ENCODE measurements at places on chromosomes 4 and X. TPM values are rescaled to one million over a fixed set of nuclear protein-coding genes. Genes with fewer than 3 reads are reported as not detected.

Gene TCEANC
- total RNA-seq, result 7.0 TPM

Gene TSC22D3
- total RNA-seq, result 2,718 TPM

Gene SMARCA1
- 0.25 TPM for total RNA-seq

Gene PRDM8
- 31.7 TPM for total RNA-seq

Gene GAGE2A
- total RNA-seq, result not detected

Gene S100G
- total RNA-seq, result not detected

Gene JCHAIN
- 0.84 TPM for total RNA-seq

Gene ASMT
- not detected for total RNA-seq

Gene FAM184B
- total RNA-seq, result not detected

Gene TMPRSS11B
- total RNA-seq, result not detected
